ENCODE measurements at places on chromosomes 6 and 20.

DNA sequence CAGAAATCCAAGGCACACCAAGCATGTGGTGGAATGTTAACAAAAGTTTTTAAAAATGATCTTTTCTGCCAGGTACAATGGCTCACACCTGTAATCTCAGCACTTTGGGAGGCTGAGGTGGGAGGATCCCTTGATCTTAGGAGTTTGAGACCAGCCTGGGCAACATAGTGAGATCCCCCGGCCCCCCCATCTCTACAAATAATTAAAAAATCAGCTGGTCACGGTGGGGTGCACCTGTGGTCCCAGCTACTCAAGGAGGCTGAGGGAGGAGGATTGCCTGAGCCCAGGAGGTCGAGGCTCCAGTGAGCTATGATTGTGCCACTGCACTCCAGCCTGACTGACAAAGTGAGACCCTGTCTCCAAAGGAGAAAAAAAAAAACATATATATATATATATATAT is 8.0 kb downstream of the RIPK1 start:
- DNase-seq, result no peak

- no peak for DNase-seq
These were observed 208.4 kb upstream of the CNR1 start for GRCh38 chr6:88374553-88374952.

- DNase-seq, result no peak
These were observed 3.1 kb downstream of the MAN1A1 start for GRCh38 chr6:119346450-119346849.

GRCh38 chr6:113871975-113872374 is 14.8 kb downstream of the MARCKS start:
- no peak for DNase-seq

GRCh38 chr6:451336-451735 is 59.8 kb downstream of the IRF4 start:
- DNase-seq, result no peak

DNA sequence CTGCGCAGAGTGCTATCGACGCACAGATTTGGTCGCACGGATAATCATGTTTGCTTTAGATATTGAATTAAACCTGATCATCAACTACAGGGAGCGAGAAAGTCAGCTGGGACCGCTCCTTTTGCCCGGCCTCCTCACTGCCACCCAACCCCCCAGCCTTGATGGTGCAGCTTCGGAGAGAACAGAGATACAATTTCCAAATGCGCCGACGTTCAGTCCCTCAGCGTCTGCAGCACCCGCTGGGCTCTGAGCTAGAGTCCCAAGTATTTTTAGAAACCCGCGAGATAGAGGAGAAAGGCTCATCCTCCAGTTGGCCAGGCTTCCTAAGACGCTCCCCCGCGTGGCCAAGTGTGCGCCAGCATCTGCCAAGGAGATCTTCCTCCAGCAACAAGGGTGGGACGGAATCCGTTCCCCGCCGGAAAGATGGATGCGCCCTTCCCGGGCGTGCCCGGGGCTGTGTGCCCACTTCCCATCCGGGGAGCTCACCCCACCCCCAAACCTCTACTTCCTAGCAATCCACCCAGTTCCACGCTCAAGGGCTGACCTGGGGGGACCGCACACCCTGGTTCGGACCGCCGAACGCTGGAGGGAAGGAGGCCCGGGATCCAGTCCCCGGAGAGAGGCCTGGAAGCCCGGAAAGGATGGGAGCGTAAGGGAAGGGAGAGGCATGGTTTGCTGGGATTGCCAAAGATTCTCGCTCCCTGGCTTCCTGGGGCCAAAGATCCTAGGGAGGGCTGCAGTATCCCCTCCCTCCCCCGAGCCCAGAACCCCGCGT is 4.1 kb downstream of the NKX2-2 start:
- no peak for DNase-seq

DNA sequence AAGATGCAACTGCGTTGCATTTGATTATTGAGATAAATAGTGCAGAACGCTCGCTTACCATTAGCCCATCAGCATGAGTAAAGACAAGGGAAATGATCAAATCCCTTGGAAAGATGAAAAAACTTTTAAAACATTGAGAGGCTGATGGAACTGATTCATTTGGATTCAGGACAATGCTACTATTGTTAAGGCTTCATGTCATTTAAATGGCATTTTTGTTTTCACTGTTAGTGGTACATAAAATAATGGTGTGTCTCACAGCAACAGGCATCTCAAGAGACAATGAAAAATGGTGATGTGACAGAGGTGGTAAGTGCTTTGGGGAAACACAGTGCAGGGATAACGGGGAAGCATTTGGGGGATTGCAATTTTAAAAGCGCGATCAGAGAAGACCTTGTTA is 159.7 kb upstream of the KCNG1 start:
- no peak for DNase-seq

Data from T-helper 17 cell (primary cell).